ENCODE measurements at places on chromosomes 2 and 18.
A peak's percentile ranks its signal among the peaks of the same experiment; 100 is the strongest.

DNA sequence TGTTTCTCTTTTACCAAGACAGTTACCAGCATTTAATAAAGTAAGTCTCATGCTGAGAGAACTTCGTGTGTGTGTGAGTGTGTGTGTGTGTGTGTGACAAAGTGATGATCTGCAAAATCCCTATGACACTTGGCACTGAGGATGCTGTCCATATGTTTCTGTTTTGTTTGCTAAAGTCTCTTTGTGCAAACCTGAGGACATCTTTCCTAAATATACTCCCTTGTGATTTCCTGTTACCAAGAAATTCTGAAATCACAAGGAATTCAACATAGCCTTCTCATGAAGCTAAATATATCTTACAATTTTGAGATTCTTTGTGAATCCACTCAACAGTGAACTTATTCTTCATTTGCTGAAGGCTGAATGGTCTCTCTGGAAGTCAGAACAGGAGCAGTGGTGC is 1359.7 kb upstream of the NRXN1 start:
- no peak for DNase-seq

- no peak for DNase-seq
Measured at GRCh38 chr2:149143734-149144133, 105.2 kb downstream of the LYPD6B start.

DNA sequence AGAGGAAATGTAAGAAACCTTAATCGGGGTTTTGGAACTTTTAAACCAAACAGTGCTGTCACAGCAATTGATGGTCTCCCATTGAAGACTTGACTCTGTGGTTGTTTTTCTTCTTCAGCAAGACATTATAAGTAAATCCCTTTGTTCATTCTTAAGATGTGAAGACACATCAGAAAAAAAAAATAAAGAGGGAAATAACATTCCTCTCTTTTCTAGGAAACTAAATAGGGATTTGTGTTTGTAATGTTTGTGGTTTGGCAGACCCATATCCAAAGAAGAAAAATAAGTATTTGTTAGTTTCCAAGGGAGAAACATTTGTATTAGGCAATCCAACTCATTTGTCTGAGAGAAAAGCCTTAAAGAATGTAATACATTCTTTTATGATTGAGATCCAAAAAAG is 359.9 kb downstream of the DSC3 start:
- DNase-seq: no peak

DNA sequence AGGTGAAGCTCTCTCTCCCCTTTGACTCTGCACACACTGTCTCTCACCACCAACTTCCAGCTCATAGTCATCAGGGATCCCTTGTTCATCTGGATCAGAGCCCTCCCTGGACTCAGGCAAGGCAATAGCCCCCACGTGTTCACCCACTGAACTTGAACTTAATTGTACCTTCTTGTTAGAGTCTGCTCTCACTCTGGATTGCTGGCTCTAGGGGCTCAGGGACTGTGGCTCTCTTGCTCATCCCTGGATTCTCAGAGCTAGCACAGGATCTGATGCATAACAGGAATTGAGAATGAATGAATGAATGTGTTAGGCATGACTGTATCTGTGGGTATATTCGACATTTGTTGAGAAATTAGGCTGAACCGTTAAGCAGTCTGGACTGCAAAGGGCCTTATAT is 16.7 kb upstream of the ASAP2 start:
- no peak for DNase-seq

- no peak for DNase-seq
Measured at GRCh38 chr2:237833546-237833945, 25.9 kb upstream of the RAMP1 start.

- DNase-seq: no peak
Measured at GRCh38 chr2:192634557-192634956, 439.8 kb upstream of the TMEFF2 start.

DNA sequence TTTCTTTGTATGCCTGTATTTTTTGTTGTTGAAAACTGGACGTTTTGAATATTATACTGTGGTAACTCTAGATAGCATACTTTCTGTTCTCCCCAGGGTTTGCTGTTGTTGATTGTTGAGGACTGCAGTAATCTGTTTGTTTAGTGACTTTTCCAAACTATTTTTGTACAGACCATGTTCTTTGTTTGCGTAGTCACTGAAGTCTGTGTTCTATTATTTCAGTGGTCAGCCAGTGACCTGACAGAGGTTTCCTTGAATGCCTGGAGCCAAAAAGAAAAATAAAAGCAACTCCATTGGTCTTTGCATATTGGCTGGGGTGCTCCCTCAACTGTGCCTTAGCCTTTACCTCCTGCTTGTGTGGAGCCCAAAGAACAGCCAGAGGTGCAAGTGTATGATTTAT is 42.7 kb upstream of the PHLPP1 start:
- DNase-seq: no peak

DNA sequence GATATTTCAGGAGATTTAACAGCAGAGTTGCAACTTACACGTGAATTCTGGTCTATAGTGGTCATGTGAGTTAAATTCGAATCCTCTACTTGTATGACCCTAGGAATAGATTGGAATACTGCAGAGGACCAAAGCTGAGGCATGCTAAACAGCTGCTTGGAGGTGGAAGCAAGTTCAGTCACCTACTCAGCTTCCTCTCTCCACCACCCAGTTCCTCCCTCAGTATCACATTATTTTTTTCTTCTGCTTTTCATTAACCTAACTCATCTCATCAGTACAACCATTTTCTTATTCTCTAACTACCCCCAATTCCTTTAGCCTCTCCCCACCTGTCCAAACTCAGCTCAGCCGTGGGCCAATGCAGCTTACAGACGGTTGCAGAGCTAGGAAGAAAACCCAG is 385.5 kb downstream of the SETBP1 start:
- DNase-seq: no peak

- DNase-seq: peak; percentile 13
Measured at GRCh38 chr2:30072250-30072842, 74.5 kb upstream of the YPEL5 start.

GRCh38 chr2:121147766-121148165 is 137.2 kb downstream of the TFCP2L1 start:
- no peak for DNase-seq

GRCh38 chr2:238787501-238787900 is 60.4 kb upstream of the TWIST2 start:
- no peak for DNase-seq

GRCh38 chr2:235575904-235576303 is 82.1 kb downstream of the AGAP1 start:
- DNase-seq: no peak

- DNase-seq: no peak
Measured at GRCh38 chr2:29910960-29911359, 10.4 kb downstream of the ALK start.

- DNase-seq: peak; percentile 45
Measured at GRCh38 chr2:241417626-241418025, 61.5 kb downstream of the FARP2 start.

GRCh38 chr2:71210292-71210691 is 16.6 kb downstream of the PAIP2B start:
- DNase-seq: no peak

DNA sequence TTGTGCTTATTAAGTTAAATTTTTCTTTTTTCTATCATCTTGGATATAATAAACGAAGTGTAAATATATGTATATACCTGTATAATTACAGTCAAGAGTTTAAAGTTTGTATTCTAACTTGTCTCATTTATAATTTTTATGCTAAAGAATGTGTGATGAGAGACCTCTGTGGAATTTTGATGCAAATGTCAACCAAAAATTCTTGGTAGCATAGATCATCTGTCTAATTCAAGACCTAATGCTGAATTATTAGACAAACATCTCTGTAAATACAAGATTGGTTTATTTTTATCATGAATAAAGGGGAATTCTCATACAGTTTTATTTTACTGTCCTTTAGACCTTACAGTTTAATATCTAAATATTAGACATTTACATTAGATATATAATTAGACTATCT is 149.2 kb upstream of the VWC2L start:
- DNase-seq: no peak

DNA sequence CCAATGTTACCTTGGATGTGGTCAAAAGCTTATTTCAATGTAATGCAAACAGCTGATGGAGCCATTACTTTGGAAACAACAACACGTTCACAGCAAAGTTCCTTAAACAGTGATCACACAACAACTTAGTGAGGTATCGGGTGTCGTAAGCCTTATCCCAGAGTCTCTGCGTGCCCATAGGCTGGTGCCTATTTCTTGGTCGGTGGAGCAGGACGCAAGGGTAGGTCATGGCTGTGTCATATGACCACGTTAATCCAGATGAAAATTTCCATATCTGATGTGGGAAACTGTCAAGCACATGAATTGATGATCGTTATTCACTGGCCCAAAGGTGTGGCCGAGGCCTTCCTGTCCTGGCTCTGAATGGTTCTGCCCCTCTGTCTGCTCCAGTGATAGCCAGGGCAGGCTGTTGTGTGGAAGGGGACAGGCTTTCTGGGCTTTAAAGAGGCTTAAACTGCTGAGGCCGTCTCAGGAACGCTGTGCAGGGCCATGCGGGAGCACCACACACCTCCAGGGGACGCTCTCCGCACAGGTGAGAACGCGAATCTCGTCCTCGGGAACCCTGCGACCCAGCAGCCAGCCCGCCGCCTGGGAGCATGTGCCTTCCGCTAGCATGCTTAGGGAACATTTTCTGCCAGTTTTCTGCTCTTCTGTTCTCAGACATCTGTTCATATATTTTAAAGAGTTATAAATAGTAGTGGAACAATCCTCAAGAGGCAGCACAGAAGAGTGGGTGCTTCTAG is 90.6 kb downstream of the KCTD1 start:
- DNase-seq: no peak

GRCh38 chr2:191051825-191052778 is 38.1 kb upstream of the STAT1 start:
- DNase-seq: no peak

GRCh38 chr2:147375073-147375472 is 469.8 kb upstream of the ACVR2A start:
- no peak for DNase-seq

- DNase-seq: no peak
Measured at GRCh38 chr2:32849456-32850194, 97.1 kb upstream of the LTBP1 start.

GRCh38 chr2:15941481-15941850 is 1.1 kb downstream of the MYCN start:
- DNase-seq: no peak

DNA sequence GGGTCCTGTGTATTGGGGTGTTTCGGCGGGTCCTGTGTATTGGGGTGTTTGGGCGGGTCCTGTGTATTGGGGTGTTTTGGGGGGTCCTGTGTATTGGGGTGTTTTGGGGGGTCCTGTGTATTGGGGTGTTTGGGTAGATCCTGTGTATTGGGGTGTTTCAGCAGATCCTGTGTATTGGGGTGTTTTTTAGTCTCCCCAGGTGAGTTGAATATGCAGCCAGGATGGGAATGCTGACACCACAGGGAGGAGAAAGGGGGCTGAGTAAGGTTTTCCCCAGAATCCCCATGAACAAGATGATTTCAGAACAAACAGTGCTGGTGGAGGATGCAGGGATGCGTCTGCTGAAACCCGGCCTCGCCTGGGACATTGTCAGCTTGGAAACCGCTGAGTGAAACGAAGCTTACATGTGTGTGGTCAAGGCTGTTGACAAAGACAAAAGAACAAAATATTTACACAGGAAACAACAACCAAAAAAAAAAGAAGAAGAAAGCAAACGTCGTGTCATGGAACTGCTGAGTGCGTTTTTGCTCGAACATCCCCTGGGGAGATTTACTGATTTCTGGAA is 88.5 kb upstream of the ODC1 start:
- DNase-seq: no peak

- no peak for DNase-seq
Measured at GRCh38 chr18:68954738-68955137, 156.9 kb downstream of the CCDC102B start.

- DNase-seq: peak; percentile 9
Measured at GRCh38 chr18:811182-811891, 705 bp downstream of the YES1 start.

GRCh38 chr2:36452260-36452659 is 96.7 kb downstream of the CRIM1 start:
- no peak for DNase-seq

DNA sequence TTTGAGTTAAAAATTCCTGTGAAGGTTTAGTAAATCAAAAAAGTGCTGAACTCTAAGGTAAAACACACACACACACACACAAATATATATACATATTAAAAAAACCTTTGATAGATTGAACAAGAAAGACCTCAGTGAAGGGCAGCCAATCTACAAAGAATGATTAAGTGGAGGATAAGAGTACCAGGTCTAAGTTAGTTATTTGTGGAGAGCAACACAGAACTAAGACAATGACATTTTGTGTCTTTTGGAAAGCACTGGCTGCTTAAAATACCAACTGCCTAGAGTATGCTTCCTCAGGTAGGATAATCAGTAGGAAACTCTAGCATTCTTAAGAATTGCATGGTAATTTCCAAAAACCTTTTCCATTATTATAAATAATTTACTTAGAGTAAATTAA is 481.4 kb upstream of the SYT4 start:
- no peak for DNase-seq

DNA sequence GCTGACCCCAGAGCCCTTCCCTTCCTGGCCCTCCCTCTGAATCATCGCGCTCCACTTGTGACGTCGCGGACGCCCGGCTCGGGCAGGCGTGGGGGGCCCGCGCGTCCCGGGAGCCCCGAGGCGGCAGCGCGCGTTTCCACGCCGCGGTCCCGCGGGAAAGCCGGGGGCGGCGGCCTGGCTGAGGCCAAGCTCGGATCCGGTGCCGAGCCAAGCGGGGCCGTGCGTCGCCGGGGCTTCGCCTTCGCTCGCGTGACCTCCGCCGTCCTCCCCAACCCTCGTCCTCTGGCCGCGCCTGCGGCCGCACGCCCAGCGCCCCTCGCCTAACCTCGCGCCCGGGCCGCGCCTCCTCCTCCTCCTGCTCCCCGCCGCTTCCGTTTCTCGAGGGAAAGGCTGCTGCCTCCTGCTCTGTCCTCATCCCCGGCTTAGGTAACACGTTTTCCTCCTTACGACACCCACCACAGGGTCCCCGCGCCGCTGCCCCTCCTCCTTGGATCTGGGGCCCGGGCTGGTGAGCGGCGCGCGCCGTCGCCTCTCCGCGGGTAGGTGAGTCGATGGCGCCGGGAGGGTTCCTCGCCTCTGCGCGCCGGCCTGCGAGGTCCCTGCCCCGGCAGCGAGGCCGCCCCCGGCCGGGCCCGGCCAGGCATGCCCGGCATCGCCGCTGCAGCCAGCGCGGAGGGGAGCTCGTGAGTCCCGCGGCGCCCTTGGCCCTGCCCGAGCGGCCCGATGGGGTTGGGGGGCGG is at the start of gene INPP1:
Gene INPP1 (plus strand): TSS at position 54 of the 740 bp plus-strand sequence. CDS start 16,514 bp downstream, outside the sequence.
- DNase-seq: no peak

DNA sequence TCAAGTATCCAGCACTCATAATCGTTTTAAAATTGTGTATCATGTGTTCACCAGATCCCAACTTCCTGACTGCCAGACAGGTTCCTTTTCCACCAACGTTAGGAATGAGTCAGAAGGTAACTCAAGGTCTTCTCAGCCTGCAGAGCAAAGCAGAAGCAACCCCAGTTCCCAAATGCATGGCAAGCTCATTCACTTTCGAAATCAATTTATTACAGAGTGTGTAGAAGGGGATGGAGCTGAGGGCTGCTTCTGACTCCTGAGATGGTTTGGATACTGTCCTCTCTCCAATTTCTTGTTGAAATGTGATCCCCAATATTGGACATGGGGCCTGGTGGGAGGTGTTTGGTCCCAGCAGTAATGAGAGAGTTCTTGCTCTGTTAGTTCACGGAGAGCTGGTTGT is 114.5 kb downstream of the PIEZO2 start:
- no peak for DNase-seq

All from NCI-H2081 treated with DMSO at 0.1 percent for 48 hours (cell line).